SW480 (cell line): ENCODE measurements at places on chromosomes 16 and 17.
A peak's percentile ranks its signal among the peaks of the same experiment; 100 is the strongest.

- DNase-seq, result no peak
Measured at GRCh38 chr17:5640726-5641125, 56.4 kb upstream of the NLRP1 start.

DNA sequence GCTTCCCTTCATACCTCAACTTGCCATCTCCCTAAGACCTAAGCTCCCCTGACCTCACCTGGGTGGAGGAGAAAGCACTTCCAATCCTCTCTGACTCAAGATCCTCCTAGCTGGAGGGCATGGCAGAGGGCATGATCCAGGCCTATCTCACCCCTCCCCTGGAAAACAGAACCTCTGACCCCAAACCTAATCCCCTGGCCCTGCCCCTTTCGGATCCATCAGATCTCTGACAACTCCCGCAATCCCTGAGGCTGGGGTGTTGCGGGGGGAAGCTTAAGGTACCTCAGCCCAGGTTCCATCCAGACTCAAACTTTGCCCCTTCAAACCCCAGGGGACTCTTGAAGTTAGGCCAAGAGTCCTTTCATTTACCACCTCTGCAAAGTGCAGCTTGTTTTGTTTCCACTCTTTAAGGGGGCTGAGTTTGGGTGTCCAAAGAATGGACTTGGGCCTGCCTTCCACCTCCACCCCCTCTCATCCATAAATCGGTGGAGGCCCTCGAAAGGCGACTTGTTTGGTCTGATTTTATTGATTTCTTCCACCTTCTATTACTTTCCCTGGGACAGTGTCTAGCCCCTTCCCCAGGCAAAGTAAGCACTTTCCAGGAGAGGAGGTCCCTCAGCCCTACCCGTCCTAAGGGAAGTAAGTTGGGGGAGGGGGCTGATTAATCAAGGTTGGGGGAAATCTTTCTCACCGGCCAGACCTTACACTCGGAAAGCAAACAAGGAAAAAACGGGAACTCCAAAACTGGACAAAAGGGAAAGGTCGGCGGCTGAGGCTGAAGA is 2.6 kb downstream of the EPOP start:
- no peak for DNase-seq

DNA sequence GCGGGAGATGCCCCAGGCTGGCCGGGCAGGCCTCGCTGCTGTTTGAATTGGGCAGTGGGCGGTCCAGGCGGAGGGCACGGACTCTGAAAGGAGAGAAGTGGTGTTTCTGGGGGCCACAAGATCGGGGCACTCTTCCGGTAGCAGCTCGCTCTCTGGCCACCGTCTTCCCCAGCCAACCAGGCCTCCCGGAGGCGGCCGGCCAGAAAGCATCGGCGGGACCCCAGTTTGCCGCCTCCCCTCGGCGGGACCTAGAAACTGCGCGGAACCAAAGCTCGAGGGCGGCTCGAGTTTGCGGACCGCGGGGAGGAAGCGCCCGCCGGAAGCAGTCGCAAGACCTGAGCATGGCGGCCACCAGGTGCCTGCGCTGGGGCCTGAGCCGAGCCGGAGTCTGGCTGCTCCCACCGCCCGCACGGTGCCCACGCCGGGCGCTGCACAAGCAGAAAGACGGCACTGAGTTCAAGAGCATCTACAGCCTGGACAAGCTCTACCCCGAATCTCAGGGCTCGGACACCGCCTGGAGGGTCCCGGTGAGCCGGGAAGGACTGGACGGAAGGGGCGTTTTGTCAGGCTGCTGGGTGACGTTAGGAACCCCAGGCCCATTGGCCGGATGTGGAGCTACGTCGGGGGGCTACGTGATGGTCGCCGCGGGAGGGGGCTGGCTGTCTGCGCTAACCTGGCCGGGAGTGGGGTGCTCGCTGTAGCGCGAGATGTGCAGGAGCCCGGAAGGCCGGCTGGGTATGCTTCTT is at the start of gene MRPL58:
Gene MRPL58, plus strand, starts transcription at position 325 of the 746 bp plus-strand sequence. Its CDS starts 17 bp downstream, at position 342.
- DNase-seq, result peak; percentile 90

DNA sequence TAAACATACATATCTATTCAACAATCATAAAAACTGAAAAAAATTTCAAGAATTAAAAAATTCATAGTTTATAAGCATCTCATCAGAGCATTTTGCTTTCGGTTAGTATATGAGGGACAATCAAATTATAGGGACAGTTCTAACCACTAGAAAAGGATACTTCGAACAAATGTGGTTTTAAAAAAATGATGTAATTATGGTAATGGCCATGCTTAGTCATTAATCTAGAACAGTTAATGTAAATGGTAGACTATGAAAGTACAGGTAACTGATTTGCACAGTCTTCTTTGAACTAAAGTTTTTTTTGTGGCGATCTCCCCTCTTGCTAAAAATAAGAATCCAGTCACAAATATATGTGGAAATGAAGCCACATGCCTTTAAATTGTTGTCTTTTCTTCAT is 63.5 kb upstream of the PHOSPHO1 start:
- DNase-seq, result peak; percentile 16

DNA sequence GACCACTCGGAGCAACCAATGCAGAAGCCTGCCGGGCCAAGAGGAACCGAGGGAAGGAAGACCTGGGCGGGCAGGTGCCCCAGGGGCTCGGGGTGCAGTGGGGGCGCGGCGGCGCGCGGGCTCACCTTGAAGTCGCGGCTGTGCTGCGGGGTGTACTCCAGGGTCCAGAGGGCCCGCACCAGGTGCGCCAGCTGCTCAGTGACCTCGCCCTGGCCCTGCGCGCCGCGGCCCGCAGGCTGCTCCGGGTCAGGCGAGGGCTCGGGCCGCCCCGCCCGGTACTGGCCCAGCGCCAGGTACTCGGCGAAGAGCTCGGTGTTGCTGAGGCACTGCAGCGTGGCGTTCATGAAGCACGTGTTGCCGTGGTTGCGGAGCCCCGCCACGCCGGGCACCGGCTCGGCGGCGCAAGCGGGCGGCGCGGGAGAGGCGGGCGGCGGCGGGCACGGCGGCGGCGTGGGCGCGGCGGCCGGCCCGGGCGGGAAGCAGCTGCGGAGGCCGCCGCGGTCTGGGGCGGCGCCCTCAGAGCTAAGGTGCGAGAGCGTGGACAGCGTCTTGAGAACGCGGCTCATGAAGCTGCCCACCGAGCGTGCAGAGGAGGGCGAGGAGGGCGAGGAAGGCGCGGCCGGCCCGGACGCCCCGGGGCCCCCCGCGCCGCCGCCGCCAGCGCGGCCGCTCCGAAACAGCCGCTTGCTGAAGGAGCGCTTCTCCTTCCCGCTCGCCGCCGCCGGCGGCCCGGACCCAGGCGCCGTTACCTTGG is 562 bp downstream of the USP31 start:
- peak; percentile 34 for DNase-seq

GRCh38 chr16:79932572-79932971 is 332.0 kb upstream of the MAF start:
- DNase-seq, result peak; percentile 52

- DNase-seq, result peak; percentile 20
Measured at GRCh38 chr16:59170099-59170712, 436.1 kb upstream of the GOT2 start.

- no peak for DNase-seq
Measured at GRCh38 chr17:20996724-20997615, 45.8 kb downstream of the USP22 start.

- no peak for DNase-seq
Measured at GRCh38 chr17:4751932-4752331, 12.2 kb upstream of the CXCL16 start.

GRCh38 chr17:81593105-81593871 is 41.1 kb upstream of the FAAP100 start:
- DNase-seq, result no peak

DNA sequence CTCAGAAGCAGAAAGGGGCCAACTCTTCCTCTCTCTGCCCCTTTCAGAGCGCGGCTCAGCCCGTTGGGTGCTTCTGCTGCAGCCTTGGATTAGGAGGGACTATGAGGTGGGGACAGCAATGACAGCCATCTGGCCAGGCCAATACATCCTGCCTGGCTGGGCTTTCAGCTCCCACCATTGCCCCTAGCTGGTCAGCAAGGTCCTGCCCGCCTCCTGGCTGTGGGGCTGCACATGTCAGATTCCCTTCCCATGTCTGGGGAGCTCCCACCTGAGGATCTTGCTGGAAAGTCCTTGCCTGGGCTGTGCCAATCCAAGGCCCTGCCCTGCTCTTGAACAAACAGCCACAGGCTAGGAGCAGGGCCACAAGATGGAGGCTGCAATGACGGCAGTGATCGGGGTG is 8.3 kb downstream of the TRIM65 start:
- DNase-seq, result no peak
